Lung microvascular endothelial cell (primary cell): ENCODE measurements at places on chromosomes 3 and 15. TPM values are rescaled to one million over a fixed set of nuclear protein-coding genes. Genes with fewer than 3 reads are reported as not detected.

- DNase-seq = no peak
Observed at GRCh38 chr3:46660003-46660402, 33.5 kb downstream of the ALS2CL start.

The BRK1 gene
- total RNA-seq = 113 and 126 TPM in 2 replicates

The STIMATE gene
- 7.0 and 9.7 TPM in 2 replicates for total RNA-seq

GRCh38 chr15:94607176-94607654 is 375.9 kb downstream of the MCTP2 start:
- peak; percentile 99 for DNase-seq

- DNase-seq = peak; percentile 29
Observed at GRCh38 chr3:153601374-153601853, 439.4 kb downstream of the RAP2B start.

The DAPK2 gene
- 7.2 and 13.5 TPM in 2 replicates for total RNA-seq
